ENCODE measurements at places on chromosomes 12 and 14.

DNA sequence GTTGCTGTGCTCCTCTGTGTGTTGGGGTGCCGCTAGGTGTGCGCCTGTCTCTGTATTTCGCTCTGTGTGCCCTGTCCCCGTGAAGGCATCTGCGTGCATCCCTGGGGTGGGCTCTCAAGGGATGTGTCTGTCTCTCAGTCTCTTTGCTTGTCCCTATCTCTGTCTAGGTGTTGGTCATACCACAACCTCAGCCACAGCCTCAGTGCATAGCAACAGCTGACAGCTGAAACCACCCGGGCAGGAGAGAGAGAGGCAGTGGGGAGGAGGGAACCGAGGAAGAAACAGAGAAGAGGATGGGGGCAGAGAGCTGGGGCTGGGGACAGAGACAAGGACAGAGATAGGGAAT lies 953 bp upstream of the NXPH4 start:
- DNase-seq, result no peak

GRCh38 chr14:89899917-89900663 lies 54.4 kb downstream of the EFCAB11 start:
- peak; percentile 51 for DNase-seq

DNA sequence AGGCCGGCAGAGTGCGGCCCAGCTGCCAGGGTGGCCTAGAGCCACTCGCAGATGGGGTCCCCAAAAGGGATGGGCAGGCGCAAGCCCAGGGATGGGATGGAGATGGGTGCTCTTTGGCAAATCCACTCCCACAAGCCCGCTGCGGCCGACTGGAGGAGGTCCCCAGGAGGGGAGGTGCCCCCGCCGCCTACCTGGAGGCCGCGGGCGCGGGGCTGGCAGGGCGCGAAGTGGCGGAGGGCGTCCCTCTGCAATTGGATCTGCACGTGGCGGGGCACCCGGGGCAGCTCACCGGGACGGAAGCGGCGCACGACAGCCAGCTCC lies 730 bp downstream of the PPP1R3E start:
- DNase-seq, result no peak

GRCh38 chr14:60241091-60241490 lies 7.9 kb upstream of the PPM1A start:
- no peak for DNase-seq

- peak; percentile 60 for DNase-seq
These were observed 65.2 kb downstream of the PAPOLA start for GRCh38 chr14:96567289-96567899.

DNA sequence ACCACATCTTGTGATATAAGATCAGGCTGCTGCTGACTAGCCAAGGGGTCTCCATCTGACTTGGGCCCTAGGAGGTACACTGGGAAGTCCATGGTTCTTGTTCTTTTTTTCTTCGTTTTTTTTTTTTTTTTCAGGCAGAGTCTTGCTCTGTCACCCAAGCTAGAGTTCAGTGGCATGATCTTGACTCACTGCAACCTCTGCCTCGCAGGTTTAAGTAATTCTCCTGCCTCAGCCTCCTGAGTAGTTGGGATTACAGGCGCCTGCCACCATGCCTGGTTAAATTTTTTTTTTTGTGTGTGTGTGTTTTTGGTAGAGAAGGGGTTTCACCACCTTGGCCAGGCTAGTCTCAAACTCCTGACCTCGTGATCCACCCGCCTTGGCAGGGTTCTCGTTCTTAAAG lies 178.2 kb downstream of the RMST start:
- DNase-seq, result no peak

DNA sequence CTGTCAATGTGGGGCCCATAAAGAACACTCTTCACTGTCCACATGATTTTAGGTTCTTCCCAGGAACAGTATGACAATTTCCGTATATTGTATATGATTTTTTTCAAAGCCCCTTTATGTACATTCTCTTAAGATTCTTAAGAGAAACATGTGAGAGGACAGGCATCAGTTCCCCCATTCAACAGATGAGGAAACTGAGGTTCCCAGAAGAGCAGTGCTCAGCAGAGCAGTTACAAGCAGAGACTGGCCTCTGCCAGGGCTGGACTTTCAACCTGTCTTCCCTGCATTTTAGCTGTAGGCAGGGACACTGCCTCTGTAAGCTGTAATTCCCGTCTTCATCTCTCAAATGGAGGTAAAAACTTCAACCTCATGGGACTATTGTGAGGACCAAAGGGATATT lies 77.7 kb downstream of the RBM19 start:
- no peak for DNase-seq

- DNase-seq, result peak; percentile 81
These were observed 231.9 kb downstream of the C12orf75 start for GRCh38 chr12:105562199-105562971.

DNA sequence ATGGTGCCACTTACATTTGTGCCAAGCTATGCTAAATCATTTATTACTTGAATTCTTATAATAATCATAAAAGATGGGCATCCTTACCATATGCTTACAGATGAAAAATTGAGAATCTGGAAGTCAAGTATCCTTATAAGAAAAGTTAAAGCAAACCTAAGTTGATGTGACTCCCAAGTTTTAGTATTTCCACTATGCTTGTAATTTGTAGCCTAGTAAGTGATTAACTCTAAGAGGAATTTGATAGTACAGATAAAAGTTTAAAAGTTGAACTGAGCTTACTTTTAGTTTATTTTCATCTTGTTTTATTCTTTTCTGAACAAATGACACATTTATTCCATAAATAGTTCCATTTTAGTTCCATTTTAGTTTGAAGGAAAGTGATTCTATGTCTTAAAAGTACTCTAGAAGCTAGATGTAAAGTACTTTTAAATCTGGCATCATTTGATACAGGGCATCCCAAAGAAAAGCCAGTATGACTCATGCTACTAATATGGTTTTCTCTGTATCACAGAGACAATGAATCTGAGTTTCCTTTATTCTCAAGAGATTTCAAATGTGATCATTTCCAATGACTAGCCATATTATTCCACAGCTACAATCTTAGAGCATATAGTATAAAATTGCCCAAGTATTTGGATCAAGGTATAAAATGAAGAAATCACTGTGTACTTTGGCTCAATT lies 596.0 kb downstream of the SLC16A7 start:
- DNase-seq, result peak; percentile 73

DNA sequence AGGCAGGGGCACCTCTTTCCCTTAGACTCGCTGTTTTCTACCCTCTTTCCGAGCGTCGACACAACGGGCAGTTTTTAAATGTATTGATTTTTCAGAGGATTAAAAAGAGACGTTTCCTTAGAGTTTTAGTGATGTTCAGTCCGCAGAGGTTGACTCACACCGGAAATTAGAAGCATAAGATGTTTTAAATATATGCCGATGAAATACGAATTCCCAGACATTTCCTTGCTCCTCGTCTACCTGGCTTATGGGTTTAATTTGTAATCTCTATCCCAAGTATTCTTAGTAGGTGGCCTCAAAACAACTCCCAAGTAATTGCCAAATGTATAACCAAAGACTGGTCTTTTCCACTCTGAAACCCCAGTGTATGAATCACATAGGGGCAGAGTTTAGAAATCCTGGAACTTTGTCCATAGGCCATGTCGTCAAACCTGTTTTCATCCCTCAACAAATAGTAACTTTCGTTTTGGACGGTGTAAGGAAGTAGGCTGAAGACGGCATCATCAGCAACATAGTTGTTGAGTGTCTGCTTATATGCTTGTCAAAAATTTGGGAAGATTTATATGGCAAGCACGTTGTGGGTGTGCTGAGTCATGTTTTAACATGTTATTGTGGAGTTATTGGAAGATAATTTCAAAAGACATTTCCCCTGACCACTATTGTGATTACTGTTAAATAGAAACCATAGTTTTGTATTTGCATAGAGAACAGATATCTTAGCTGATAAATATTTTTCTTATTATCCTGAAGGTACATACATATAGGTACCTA lies 824 bp downstream of the TBK1 start:
- peak; percentile 94 for DNase-seq

DNA sequence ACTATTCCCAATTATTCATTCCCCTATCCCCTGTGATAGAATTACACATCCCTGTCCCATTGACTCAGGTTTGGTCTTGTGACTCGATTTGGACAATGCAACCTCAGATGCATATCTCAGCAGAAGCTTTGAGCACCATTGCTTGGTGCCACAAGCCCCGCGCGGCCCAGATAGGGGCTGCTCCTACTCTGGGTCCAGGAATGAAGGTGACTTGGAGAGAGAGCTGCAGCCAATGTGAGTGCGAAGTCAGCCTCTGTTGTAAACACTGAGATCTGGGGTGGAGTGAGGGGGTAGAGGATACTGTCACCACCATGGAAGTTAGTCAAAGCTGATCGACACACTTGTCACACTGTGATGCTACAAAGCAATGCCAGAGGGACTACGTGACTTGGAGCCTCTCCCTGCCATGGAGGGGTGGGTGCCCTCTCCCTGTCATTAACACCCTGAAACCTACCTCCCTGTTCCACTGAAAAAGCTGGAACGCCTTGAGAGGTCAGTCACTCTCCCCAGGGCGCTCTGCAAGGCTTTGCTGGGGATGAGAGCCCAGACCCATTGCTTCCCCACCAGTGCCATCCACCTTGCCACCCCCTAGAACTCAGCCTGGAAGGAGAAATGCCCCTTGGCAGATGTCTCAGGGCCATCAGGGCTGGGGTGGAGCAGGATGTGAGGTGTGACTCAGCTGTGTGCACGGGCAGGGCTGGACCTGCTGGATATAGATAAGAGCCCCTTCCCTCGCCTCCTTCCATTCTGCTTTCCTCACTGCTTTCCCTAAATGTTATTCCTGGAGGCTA lies 6.6 kb upstream of the PLEK2 start:
- no peak for DNase-seq

GRCh38 chr12:97476255-97476654 lies 13.7 kb downstream of the RMST start:
- DNase-seq, result no peak

DNA sequence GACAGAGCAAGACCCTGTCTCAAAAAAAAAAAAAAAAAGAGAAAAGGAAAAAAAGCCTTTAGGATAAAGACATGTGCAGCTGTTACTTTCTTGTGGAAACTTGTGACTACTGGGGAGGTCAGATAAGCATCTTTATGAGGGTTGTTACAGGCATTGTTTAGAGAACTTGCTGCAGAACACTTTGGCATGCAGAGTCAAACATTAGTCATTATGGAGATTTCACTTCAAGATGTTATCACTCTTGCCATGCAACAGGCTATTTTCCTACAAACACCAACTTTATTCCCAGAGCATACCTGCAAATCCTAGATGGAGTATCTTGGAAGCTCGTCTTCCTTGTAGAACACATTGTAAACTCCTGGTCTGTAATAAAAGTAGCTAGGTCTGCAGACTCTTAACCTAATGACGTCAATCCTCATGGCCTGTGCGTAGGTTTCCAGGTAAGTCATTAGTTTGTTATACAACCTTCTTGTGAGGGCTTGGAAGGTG lies 36.3 kb upstream of the WDR89 start:
- peak; percentile 41 for DNase-seq

DNA sequence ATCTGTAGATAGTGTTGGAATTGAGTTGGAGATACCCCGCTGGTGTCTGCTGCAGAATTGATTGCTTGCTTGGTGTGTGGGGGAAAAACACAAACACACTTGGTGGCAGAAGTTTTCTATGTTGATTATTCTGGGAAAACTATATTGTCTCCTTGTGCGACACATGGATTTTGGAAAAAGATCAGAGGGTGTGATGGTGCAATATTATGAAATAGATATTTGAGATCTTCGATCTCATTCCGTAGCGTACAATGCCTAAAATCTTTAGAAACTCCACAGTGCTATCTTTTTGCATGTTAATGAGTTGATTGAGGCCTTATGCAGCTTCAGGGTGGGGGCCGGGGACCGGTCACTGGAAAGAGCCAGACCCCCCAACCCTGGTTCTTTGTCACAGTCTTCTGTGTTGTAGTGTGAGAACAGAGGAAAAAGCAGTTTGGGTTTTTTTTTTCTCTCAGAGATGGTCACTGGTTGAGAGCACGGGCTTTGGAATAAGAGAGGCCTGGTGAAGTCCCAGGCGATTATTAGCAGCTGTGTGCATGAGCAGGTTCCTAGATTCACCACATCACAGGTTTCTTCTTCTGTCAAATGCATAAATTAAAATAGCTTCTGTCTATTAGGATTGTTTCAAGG lies 88.2 kb downstream of the ST8SIA1 start:
- no peak for DNase-seq

- DNase-seq, result peak; percentile 79
These were observed 16.5 kb downstream of the NINJ2 start for GRCh38 chr12:646442-647384.

GRCh38 chr12:16955083-16955657 lies 349.2 kb upstream of the LMO3 start:
- peak; percentile 32 for DNase-seq

GRCh38 chr12:48988030-48988649 lies 10.0 kb downstream of the WNT1 start:
- peak; percentile 58 for DNase-seq

Measured in cardiac fibroblast (primary cell).